ENCODE measurements at places on chromosomes 5 and 9. TPM values are rescaled to one million over a fixed set of nuclear protein-coding genes. Genes with fewer than 3 reads are reported as not detected.

GRCh38 chr5:139147483-139148087 lies 50.6 kb downstream of the SIL1 start:
- no peak overlapping the region for H3K4me3 ChIP-seq
- peak overlapping the region; percentile 47 for H3K27ac ChIP-seq
- peaks cover 38% of the 10 kb centered on the region for H3K4me1 ChIP-seq
- H3K27me3 ChIP-seq = no peaks in the 10 kb centered on the region

- no peak for DNase-seq
- H3K36me3 ChIP-seq = no peaks in the 10 kb centered on the region
Measured at GRCh38 chr5:133935667-133935940, 32.8 kb downstream of the C5orf15 start.

DNA sequence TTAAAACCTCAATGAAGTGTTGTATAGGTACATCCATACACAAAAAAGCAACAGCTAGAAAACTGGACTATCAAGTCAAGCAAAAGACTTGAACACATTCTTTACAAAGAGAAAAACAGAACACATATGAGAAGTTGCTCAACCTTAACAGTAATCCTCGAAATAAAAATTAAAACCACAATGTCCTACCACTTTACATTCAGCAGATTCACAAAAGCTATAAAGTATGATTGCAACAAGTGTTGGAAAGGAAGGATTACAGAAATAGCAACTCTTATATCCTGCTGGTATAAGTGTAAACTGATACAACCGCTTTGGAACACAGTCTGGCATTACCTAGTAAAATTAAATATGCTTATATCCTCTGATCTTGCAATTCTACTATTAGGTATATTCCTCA lies 28.5 kb upstream of the GOLGA1 start:
- H3K27ac ChIP-seq = no peak overlapping the region
- H3K36me3 ChIP-seq = peaks cover 6% of the 10 kb centered on the region

- H3K36me3 ChIP-seq = peaks cover 62% of the 10 kb centered on the region
- DNase-seq = no peak
- no peak overlapping the region for H3K4me3 ChIP-seq
- H3K27me3 ChIP-seq = no peaks in the 10 kb centered on the region
- H3K27ac ChIP-seq = no peak overlapping the region
- no peaks in the 10 kb centered on the region for H3K4me1 ChIP-seq
Measured at GRCh38 chr5:62488531-62488930, 76.0 kb downstream of the IPO11 start.

SLC23A1 gene
- total RNA-seq = not detected

DNA sequence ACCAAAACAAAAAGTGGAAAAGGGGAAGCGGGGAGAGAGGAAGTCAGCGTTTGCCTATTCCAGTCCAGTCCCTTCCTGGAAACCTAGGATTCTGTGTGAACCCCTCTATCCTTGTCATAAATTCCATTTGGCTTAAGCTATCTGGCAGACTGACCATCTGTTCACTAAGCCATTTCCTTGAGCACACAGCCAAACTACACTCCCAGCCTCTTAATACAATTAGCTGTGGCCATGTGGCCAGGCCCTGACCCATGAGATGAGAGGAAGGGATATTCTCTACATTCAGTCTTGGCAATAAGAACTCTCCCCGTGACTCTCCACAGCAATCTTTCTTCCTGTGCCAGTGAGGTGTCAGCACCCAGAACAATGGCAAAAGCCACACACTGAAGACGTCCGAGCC lies 424.8 kb downstream of the TLE1 start:
- H3K27me3 ChIP-seq = no peaks in the 10 kb centered on the region
- no peaks in the 10 kb centered on the region for H3K4me1 ChIP-seq

DNA sequence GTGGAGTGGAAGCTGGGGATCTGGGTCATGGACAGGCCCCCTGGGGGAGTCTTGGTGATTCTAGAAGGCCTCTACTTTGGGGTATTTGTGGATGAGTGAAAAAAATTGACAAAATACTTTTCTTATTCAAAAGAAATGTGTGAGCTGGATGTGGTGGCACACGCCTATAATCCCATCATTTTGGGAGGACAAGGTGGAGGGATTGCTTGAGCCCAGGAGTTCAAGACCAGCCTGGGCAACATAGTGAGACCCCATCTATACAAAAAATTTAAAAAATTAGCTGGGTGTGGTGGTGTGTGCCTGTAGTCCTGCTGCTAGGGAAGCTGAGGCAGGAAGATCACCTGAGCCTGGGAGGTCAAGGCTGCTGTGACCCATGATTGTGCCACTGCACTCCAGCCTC lies 6.6 kb upstream of the NCS1 start:
- no peaks in the 10 kb centered on the region for H3K27me3 ChIP-seq
- no peaks in the 10 kb centered on the region for H3K36me3 ChIP-seq
- H3K4me1 ChIP-seq = no peaks in the 10 kb centered on the region

GRCh38 chr9:80059979-80060378 lies 488.2 kb downstream of the TLE4 start:
- H3K27me3 ChIP-seq = no peaks in the 10 kb centered on the region
- no peak for DNase-seq
- no peak overlapping the region for H3K4me3 ChIP-seq
- no peaks in the 10 kb centered on the region for H3K36me3 ChIP-seq

DNA sequence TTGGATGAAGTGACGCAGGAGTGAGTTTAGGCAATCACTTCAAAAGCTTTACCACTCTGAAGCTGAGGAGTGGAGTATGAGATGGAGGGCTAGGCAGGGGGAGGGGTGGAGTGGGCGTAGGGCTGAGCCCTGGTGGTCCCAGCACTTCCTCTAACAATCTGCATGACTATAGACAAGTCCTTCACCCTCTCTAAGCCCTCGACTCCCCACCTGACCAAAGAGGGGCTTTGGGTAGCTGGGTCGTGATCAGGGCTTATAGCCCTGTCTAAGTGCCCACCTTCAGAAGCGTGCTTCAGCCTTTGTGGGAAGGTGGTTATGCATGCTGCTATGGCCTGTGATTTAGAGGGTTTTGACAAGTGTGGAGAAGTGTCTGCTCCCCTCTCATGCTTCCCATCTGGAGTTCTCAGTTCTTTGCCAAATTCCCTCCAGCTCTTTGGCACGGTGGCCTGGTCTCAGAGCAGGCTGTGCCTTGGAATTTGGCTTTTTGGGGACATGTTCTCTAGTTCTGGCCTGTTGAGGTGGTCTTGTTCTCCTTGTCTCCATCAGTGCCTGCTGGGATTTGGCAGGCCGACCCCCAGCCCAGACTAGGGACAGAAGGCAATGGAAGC lies 53.0 kb downstream of the ACTBL2 start:
- H3K4me1 ChIP-seq = no peaks in the 10 kb centered on the region
- no peaks in the 10 kb centered on the region for H3K27me3 ChIP-seq
- DNase-seq = peak; percentile 10
- no peaks in the 10 kb centered on the region for H3K36me3 ChIP-seq
- H3K27ac ChIP-seq = no peak overlapping the region

GRCh38 chr5:82603033-82603987 lies 325.2 kb upstream of the RPS23 start:
- no peaks in the 10 kb centered on the region for H3K4me1 ChIP-seq
- H3K36me3 ChIP-seq = no peaks in the 10 kb centered on the region
- no peaks in the 10 kb centered on the region for H3K27me3 ChIP-seq
- H3K4me3 ChIP-seq = no peak overlapping the region
- H3K27ac ChIP-seq = no peak overlapping the region

DNA sequence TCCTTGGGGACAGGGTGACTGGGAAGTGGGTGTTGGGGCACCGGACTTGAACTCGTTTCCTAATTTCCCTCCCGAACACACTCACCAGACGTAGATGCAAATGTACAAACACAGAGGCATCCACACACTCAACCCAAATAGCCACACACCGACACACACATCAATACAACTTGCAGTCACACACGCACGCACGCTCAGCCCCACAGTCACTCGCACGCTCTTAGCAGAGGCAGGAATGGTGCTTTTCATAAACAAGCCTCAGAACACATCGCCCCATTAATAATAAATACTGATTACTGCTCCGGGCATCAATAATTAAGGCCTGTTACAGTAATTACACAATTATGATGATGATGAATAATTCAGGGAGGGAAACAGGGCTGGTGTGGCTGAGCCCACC lies 5.7 kb downstream of the BARHL1 start:
- no peaks in the 10 kb centered on the region for H3K36me3 ChIP-seq
- H3K27me3 ChIP-seq = peaks cover 94% of the 10 kb centered on the region
- no peak overlapping the region for H3K27ac ChIP-seq
- DNase-seq = no peak
- no peaks in the 10 kb centered on the region for H3K4me1 ChIP-seq
- no peak overlapping the region for H3K4me3 ChIP-seq

GRCh38 chr5:66513130-66513529 lies 83.1 kb upstream of the MAST4 start:
- no peak overlapping the region for H3K4me3 ChIP-seq
- DNase-seq = no peak
- H3K27me3 ChIP-seq = no peaks in the 10 kb centered on the region
- H3K36me3 ChIP-seq = no peaks in the 10 kb centered on the region
- H3K27ac ChIP-seq = no peak overlapping the region

SLC34A3 gene
- total RNA-seq = not detected

GRCh38 chr5:35269006-35269405 lies 38.7 kb upstream of the PRLR start:
- H3K4me3 ChIP-seq = no peak overlapping the region
- no peak overlapping the region for H3K27ac ChIP-seq
- no peaks in the 10 kb centered on the region for H3K36me3 ChIP-seq
- no peaks in the 10 kb centered on the region for H3K27me3 ChIP-seq
- no peak for DNase-seq

DNA sequence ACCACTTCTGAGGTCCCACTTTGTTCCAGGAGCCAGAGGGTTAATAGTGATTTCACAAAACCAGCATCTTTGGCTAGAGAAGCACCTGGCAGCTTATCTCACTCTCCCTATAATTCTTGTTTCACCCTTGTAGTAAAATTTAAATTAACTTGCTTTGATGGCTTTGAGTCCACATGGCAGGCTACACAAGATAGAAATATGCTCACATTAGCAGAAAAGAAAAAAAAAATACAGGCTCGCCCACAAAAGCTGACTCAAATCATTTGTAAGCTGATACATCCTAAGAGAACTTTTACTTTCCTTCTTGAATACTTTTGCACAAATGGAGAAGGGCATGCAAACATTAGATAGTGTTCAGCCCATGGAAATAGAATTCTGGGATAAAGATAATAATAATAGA lies 36.2 kb downstream of the TNFSF15 start:
- no peak overlapping the region for H3K27ac ChIP-seq
- H3K36me3 ChIP-seq = no peaks in the 10 kb centered on the region
- no peaks in the 10 kb centered on the region for H3K4me1 ChIP-seq
- no peaks in the 10 kb centered on the region for H3K27me3 ChIP-seq

- no peaks in the 10 kb centered on the region for H3K36me3 ChIP-seq
- no peak for DNase-seq
- H3K4me3 ChIP-seq = no peak overlapping the region
- no peaks in the 10 kb centered on the region for H3K4me1 ChIP-seq
- H3K27ac ChIP-seq = no peak overlapping the region
Measured at GRCh38 chr5:145847499-145848497, 12.7 kb upstream of the PRELID2 start.

FAM151B gene
- total RNA-seq = 2.6 TPM

TMEM174 gene
- total RNA-seq = not detected

CTNNA1 gene
- 335 TPM for total RNA-seq

- no peak overlapping the region for H3K4me3 ChIP-seq
- no peaks in the 10 kb centered on the region for H3K27me3 ChIP-seq
- no peak overlapping the region for H3K27ac ChIP-seq
Measured at GRCh38 chr5:77839691-77840090, 63.6 kb upstream of the TBCA start.

OR1J2 gene
- not detected for total RNA-seq

GRCh38 chr5:122942164-122942914 lies 94.2 kb downstream of the PPIC start:
- no peak overlapping the region for H3K27ac ChIP-seq
- H3K27me3 ChIP-seq = no peaks in the 10 kb centered on the region
- no peak for DNase-seq
- H3K4me1 ChIP-seq = peaks cover 23% of the 10 kb centered on the region
- no peak overlapping the region for H3K4me3 ChIP-seq

CSF2 gene
- not detected for total RNA-seq

PCDHGB3 gene
- total RNA-seq = 3.3 TPM

- H3K4me1 ChIP-seq = no peaks in the 10 kb centered on the region
- no peaks in the 10 kb centered on the region for H3K27me3 ChIP-seq
- no peak overlapping the region for H3K27ac ChIP-seq
- DNase-seq = no peak
Measured at GRCh38 chr9:92829420-92829819, 48.4 kb downstream of the ZNF484 start.

DNA sequence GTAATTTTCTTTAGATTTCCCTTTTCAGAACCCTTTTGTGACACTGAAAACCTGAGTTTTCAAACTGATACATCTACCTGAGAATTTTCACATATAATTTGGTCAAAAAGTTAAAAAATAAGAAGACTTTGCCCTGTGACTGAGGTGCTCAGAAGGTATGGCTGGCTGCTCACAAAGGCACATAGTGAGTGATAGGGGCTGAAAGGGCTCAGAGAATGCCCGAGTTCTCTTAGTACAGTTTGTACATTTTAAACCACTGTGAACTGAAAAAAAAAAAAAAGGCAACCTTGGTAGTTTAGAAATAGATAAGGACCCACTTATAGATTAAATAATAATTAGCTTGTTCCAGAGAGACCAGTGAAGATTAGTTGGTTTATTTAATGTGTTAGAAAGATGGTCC lies 18.1 kb upstream of the PSAT1 start:
- no peak overlapping the region for H3K4me3 ChIP-seq
- H3K36me3 ChIP-seq = no peaks in the 10 kb centered on the region
- peaks cover 30% of the 10 kb centered on the region for H3K4me1 ChIP-seq
- H3K27me3 ChIP-seq = no peaks in the 10 kb centered on the region
- DNase-seq = no peak

DNA sequence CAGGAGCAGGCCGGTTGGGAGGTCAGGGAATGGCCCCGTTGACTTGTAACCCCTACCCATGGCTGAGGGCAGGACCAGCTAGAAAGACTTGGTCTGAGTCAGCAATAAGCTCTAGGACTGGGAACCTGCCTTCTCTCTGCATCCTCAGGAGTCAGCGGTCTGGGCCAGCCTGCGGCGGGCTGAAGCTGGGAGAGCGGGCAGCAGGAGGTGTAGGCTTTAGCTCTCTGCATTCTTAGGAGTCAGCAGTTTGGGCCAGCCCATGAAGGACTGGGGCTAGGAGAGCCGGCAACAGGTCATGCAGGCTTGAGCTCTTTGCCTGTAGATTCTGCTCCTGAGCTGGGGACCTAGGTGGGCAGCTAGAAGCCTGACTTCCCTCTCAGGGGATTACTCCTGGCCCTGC lies 6.4 kb upstream of the SMIM32 start:
- DNase-seq = peak; percentile 89
- no peaks in the 10 kb centered on the region for H3K4me1 ChIP-seq

- DNase-seq = no peak
- peaks cover 3% of the 10 kb centered on the region for H3K4me1 ChIP-seq
- no peak overlapping the region for H3K4me3 ChIP-seq
- H3K36me3 ChIP-seq = peaks cover 26% of the 10 kb centered on the region
- H3K27ac ChIP-seq = no peak overlapping the region
Measured at GRCh38 chr9:4704129-4704528, 24.8 kb downstream of the CDC37L1 start.

DNA sequence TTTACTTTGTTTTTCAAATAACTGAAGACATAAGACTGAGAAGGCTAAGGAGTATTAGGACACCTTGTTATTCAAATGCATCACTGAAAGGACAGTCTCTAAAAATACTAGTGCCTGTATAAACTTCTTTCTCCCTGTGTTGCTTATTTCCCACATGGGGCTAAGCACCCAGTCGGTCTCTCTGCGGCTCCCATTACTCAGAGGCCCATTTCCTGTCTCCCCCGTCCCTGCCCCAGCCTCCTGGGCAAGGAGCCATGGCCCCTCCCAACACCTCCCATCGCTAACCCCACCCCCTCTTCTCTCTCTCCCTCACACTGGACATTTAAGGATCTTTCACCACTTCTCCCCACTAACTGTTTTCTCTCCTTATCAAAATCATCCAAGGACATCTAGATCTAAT lies 81.9 kb downstream of the EBF1 start:
- H3K4me1 ChIP-seq = peaks cover 29% of the 10 kb centered on the region
- no peak overlapping the region for H3K4me3 ChIP-seq
- no peaks in the 10 kb centered on the region for H3K36me3 ChIP-seq
- no peak for DNase-seq
- H3K27me3 ChIP-seq = no peaks in the 10 kb centered on the region
- H3K27ac ChIP-seq = peak overlapping the region; percentile 28

GABBR2 gene
- total RNA-seq = not detected

Measured in esophagus muscularis mucosa (tissue), 4 donors.